Activated CD4-positive, alpha-beta T cell treated with anti-CD3 and anti-CD28 coated beads, Interleukin-2, amount 10 ng/mL, durations not matched to agents 7 days and 5 days (primary cell): ENCODE measurements at places on chromosomes 1 and 21.
A peak's percentile ranks its signal among the peaks of the same experiment; 100 is the strongest.

DNA sequence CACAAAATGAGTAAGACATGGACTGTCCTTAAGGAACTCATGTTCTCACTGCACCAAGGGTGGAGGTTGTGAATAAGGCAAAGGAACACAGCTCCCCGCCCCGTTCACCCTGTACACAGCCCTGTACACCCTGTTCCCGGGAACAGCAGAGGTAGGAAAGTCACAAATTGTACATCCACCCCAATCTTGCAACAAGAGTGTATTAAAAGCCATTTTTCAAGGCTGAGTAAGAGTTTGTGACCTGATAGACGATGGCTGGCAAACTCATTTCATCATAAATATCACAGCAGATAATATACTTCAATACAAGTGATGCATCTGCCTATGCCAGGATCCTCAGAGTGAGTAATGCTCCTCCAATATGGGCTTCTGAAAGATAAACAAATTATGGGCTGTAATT lies 52.5 kb upstream of the CAMK1G start:
- DNase-seq = no peak

- peak; percentile 46 for DNase-seq
Measured at GRCh38 chr1:1889847-1890505, 911 bp downstream of the GNB1 start.

GRCh38 chr1:22529901-22530621 lies 33.2 kb upstream of the EPHA8 start:
- DNase-seq = no peak

- no peak for DNase-seq
Measured at GRCh38 chr1:161946071-161946987, 77.3 kb downstream of the OLFML2B start.

- no peak for DNase-seq
Measured at GRCh38 chr1:20983297-20983889, 193.3 kb downstream of the EIF4G3 start.
